Aortic smooth muscle cell (primary cell): ENCODE measurements at places on chromosomes 13 and 19. TPM values are rescaled to one million over a fixed set of nuclear protein-coding genes. Genes with fewer than 3 reads are reported as not detected.

Gene ERICH6B
- total RNA-seq, result not detected in 2 replicates

Gene QPCTL
- total RNA-seq, result 7.2 and 9.4 TPM in 2 replicates

Gene THSD8
- not detected in 2 replicates for total RNA-seq

Gene FCER2
- not detected in 2 replicates for total RNA-seq

Gene BEST2
- not detected in 2 replicates for total RNA-seq

Gene CTXN1
- 2.0 and 2.1 TPM in 2 replicates for total RNA-seq

Gene CRX
- total RNA-seq, result not detected in 2 replicates

Gene IGLON5
- not detected in 2 replicates for total RNA-seq

Gene CYSLTR2
- total RNA-seq, result 0.26 TPM in 1 of 2 replicates, not detected in the other

Gene CYP2F1
- not detected in 2 replicates for total RNA-seq

Gene ZIK1
- total RNA-seq, result 7.6 and 12.0 TPM in 2 replicates

Gene HCN2
- total RNA-seq, result 0.26 and 0.62 TPM in 2 replicates

Gene CATSPERD
- total RNA-seq, result not detected in 2 replicates

Gene C5AR1
- total RNA-seq, result under 0.01 and 0.62 TPM in 2 replicates

Gene LGALS4
- not detected in 2 replicates for total RNA-seq

Gene RNF113B
- not detected in 2 replicates for total RNA-seq

Gene ANKLE1
- 0.13 and 0.19 TPM in 2 replicates for total RNA-seq

Gene LILRB2
- not detected in 2 replicates for total RNA-seq

Gene C19orf81
- 0.53 and 0.62 TPM in 2 replicates for total RNA-seq

Gene RNF17
- total RNA-seq, result not detected in 2 replicates

Gene ANGPTL4
- total RNA-seq, result 1.2 and 1.7 TPM in 2 replicates

Gene ADAT3
- 1.5 and 1.7 TPM in 2 replicates for total RNA-seq

Gene ITM2B
- total RNA-seq, result 182 and 262 TPM in 2 replicates

Gene KISS1R
- total RNA-seq, result not detected in 2 replicates

Gene SLC10A2
- total RNA-seq, result not detected in 2 replicates

Gene SHFL
- total RNA-seq, result 18.4 and 22.4 TPM in 2 replicates

Gene MCEMP1
- total RNA-seq, result not detected in 2 replicates

Gene ZNF850
- 1.5 and 2.1 TPM in 2 replicates for total RNA-seq

Gene ZNF844
- 7.5 and 9.8 TPM in 2 replicates for total RNA-seq

Gene TEKTIP1
- total RNA-seq, result not detected in 2 replicates

Gene POU2F2
- total RNA-seq, result 0.06 and 0.13 TPM in 2 replicates

Gene PPP5C
- total RNA-seq, result 54.1 and 75.4 TPM in 2 replicates

Gene COL5A3
- total RNA-seq, result 3.5 and 6.3 TPM in 2 replicates

Gene PTH2
- total RNA-seq, result not detected in 2 replicates

Gene FFAR1
- not detected in 2 replicates for total RNA-seq

Gene C13orf42
- total RNA-seq, result not detected in 2 replicates

Gene ZNF681
- total RNA-seq, result 0.31 and 0.53 TPM in 2 replicates

Gene FARSA
- 43.6 and 58.0 TPM in 2 replicates for total RNA-seq

Gene TMPRSS9
- total RNA-seq, result not detected in 2 replicates

Gene PHF11
- 23.9 and 27.7 TPM in 2 replicates for total RNA-seq

Gene PLPPR3
- total RNA-seq, result not detected in 2 replicates

Gene KCTD4
- total RNA-seq, result 0.13 and 0.50 TPM in 2 replicates

Gene C1QTNF9
- total RNA-seq, result not detected in 2 replicates

Gene PLPP2
- total RNA-seq, result 0.53 and 1.9 TPM in 2 replicates

Gene POSTN
- total RNA-seq, result 471 and 571 TPM in 2 replicates

Gene PODNL1
- 0.66 and 0.87 TPM in 2 replicates for total RNA-seq

Gene TSSK6
- total RNA-seq, result 1.1 and 1.5 TPM in 2 replicates

Gene TNFSF13B
- total RNA-seq, result 9.0 and 10.3 TPM in 2 replicates

Gene ZNF45
- total RNA-seq, result 18.2 and 21.7 TPM in 2 replicates

Gene FPR3
- total RNA-seq, result under 0.01 TPM in 2 replicates

Gene PRSS57
- total RNA-seq, result not detected in 2 replicates

Gene MLNR
- not detected in 2 replicates for total RNA-seq

Gene GZMM
- total RNA-seq, result not detected in 2 replicates

Gene ZNF418
- total RNA-seq, result 7.8 and 8.0 TPM in 2 replicates

Gene COMP
- total RNA-seq, result 1.7 and 8.7 TPM in 2 replicates

Gene CEACAM3
- total RNA-seq, result not detected in 2 replicates

Gene SHISA7
- not detected in 2 replicates for total RNA-seq

Gene PRR19
- total RNA-seq, result 0.13 and 0.25 TPM in 2 replicates

Gene PRODH2
- not detected in 2 replicates for total RNA-seq

Gene SPTBN4
- 2.4 and 2.8 TPM in 2 replicates for total RNA-seq
